ENCODE measurements at places on chromosomes 5 and 9.

DNA sequence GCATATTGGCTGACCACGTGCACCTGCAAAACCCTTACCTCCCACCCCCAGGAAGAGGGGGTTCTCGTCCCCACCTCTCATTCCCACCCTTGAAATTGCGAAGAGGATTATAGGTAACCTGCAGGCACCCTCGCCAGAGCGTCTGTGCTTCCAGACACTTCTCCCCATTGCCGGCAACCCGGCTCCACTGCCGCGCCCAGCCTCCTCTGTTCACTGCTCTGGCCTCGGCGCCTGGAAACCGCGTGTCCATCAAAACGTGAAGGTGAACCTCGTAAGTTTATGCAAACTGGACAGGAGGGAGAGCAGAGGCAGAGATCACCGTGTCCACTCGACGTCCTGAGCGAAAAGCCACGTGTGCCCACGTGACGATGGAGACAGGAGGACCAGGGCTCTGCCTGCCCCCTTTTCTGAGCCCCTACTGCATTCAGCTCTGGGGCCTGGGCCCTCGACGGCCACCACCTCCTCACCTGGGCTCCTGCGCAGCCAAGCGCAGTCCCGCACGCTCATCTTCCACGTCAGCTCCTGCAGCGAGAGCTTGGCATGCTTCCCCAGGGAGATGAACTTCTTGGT is 1.9 kb downstream of the TERT start:
- no peak for DNase-seq

DNA sequence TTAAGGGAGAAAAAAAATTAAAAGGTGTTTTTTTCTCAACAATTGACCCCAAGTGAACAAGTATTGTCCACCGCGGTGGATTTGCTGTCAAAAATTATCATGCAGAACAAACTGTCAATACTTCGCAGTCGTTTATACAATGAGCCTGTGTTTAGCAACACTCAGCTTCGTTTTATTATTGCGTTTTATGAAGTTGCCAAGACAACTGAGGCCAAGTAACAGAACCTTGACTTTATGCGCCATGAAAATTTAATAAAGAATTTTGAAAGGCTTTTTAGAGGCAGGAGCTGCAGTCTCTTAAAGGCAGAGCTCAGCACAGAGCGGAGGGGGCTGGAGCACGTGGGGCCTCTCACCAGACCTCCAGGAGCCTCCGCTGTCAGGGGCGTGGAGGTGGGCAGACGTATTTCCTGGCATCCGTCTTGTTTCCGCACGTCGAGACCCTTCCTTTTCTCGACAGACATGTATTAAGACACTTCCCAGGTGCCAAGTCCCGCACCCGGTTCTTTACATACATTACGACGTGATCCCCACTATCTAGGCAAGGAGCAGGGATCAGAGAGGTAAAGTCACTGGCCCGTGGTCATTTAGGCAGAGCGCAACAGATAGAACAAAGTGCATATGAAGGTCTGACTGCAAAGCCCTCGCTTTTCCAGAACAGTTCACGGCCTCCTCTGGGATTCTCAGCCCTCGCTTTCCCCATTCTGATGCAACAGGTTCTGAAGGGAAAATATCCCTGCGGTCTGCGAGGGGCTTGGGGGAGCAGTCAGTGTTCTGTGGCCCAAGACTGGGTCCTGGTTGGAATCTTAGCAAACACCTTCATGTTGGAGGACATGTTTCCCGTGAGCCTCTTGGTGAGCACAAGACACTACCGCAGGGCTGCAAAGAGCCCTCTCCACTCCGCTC is 164.4 kb downstream of the DAB2IP start:
- DNase-seq, result no peak

DNA sequence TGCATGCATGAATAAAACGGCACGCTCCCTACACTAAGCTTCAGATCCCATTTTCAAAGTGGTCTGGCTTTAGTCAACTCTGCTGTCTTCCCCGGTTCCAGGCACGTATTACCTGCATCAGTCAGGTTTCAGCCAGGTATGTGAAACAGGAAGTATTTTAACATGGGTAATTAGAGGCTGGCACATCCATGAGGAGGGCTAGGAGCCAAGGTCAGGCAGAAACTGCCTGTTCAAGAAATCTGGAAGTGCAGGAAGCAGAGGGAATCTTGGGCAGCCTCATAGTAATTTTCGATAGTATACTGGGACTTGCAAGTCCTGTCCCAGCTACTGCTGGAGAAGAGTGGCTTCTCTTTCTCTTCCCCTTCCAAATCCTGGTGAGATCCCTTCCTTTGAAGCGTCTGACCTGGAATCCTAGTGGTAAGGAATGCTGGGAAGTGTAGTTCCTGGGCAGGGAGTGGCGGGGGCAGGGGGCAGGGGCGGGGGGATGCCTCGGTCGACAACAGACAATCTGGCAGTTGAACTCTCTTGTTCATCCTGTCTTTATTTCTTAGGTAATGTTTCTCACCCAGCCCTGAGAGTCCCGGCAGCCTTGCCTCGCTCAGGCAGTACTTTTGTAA is 403.1 kb downstream of the TLE4 start:
- no peak for DNase-seq

DNA sequence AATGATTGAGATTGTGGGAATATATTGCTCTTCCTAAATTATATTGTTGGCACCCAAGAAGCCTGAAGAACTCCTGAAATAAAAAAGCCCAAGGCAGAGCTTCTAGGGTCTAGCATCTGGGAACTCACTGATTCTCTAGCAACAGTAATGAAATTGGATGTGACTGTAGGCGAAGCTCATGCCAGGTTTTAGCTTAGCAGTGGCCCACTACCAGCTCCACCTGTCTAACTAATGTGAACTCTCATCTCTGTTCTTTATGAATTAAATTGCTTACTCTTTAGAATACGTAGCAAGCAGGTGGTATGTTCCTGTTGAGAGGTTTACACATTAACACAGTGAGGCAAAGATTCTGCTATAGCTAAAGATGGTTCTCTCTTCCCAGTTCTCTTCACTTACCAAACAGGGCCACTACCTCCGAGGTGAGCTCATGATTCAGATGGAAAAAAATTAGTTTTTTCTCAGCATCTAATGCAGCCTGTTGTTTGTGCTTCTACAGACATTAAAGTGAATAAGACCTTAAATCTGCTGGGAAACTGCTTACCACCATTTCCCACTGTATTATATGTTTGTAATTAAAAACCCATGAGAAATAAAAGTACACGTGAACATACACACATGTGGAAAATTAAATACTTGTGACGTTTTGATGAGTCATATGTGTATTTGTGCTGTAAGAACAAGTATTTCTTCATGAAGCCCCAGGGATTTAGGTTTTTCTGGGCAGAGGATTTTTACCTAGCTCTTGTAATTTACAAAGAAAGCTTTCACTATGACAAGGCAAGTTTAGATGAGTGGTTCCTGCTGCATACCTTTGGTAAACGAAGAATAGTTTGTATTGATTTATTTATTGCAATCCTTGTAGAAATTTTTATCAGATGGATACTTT is 360.1 kb downstream of the KDM4C start:
- no peak for DNase-seq

GRCh38 chr5:40416098-40416497 is 263.6 kb upstream of the PTGER4 start:
- DNase-seq, result no peak

- no peak for DNase-seq
Measured at GRCh38 chr5:166810721-166811120, 1480.7 kb upstream of the WWC1 start.

DNA sequence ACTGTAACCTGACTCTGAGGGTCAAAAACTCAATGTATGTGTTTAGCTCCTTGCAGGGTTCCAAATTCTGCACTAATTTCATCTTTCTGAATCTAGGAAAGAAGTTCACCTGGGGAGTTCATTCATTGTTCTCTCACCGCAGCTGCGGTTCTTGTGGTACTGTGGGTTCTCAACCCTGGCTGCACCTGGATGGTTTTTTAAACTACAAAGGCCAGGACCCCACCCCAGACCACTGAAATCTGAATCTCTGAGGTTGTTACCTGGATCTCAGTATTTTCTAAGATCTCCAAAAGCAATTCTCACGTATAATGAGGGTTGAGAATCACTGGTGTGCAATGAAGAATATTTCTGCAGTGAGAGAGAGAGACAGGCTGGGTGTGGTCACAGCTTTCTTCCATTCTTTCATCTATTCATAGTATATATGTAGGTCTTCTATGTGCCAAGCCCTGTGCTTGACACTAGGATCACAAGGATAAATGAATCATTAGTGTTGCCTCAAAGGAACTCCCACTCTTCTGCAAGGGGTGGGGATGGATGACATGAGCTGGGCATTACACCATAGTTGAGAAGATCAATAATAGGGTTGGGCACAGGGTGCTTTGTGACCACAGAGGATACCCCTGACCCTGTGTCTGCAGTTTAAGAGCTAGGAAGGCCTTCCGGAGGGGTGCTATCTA is 109.8 kb downstream of the GALNT10 start:
- no peak for DNase-seq

GRCh38 chr5:53350991-53351770 is 129.2 kb upstream of the FST start:
- DNase-seq, result no peak

DNA sequence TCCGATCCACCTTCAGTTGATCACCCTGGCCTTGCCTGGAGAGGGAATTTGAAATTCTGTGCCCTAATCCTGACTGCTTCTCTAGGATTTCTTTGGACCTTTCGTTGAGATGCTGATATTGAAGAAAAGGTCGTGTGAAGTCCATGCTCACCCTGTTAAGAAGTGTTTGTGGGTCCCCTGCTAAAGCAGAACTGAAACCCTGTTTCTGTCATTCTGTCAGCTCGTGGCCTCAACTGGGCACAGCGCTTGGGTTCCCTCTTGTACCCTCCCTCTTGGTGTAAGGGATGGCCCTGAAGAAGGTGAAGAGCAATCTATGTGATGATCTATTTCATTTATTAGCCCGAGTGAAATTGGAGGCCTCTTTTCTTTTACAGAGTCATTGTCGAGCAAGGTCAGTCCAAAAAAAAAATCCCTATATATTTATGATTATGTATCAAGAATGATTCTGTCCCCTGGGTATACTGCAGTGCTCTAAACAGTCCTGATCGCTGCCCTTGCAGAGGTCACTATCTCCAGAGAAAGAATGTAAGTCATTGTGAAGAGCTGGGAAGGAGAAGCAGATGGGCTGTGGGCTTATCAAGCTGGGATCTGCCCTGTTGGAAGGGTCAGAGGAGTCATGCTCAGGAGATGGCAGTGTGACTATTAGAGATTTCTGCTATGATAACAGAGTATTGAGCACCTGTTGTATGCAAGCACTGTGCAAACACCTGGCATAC is 56.1 kb downstream of the WWC1 start:
- no peak for DNase-seq

- DNase-seq, result no peak
Measured at GRCh38 chr5:168851902-168852321, 272.7 kb upstream of the PANK3 start.

DNA sequence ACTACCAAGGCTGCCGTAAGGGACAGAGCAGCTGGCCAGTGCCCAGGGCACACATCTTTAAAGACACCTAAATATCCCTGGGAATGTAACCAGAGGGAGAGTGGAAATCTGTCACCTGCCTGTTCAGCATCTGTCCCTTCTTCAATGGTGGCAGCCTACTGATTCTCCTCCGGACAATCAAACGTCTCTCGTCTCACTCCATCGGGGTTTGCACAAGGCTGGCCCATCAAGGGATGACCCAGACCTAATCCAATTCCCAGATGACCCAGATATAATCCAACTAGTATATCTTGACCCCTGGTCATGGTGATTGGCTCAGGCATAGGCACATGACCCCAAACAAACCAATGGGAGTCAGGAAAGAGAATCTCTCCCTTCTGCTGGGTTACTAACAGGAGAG is 93.5 kb downstream of the HRH2 start:
- no peak for DNase-seq

DNA sequence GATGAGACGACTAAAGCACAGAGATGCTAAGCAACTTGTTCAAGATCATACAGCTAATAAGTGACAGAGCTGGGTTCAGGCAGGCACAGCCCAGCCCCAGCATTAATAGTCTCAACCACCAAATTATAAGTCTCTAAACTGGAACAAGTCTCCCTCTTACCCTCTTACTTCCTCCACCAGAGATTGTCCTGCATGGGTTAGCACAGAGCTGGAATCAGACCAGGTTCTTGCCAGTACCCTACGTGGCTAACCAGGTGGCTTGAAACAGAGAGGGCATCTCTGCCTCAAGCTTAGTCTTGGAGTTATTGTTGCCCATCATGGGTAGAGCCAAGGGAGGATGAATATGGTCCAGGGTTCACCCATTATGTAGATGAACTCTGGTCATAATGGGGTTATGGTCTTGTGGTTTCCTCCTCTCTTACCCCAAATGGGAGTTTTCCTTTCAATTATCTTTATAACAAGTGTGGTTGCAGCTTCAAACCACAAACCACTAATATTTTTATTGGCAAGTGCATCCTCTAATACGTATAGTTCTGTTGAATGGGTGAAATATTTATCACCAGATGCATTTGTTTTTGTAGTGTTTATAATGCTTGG is 8.3 kb upstream of the XPA start:
- no peak for DNase-seq

- DNase-seq, result no peak
Measured at GRCh38 chr9:106800701-106801270, 62.2 kb upstream of the ZNF462 start.

- DNase-seq, result no peak
Measured at GRCh38 chr5:64865662-64866061, 96.9 kb downstream of the CWC27 start.

- DNase-seq, result no peak
Measured at GRCh38 chr5:74502479-74502950, 138.0 kb downstream of the ENC1 start.

GRCh38 chr5:89090037-89090436 is 207.1 kb upstream of the MEF2C start:
- no peak for DNase-seq

- DNase-seq, result no peak
Measured at GRCh38 chr5:93582677-93583438, at the start of gene NR2F1. Gene NR2F1 (plus strand): TSS chr5:93583222. CDS start chr5:93585024, 1,802 bp downstream.

DNA sequence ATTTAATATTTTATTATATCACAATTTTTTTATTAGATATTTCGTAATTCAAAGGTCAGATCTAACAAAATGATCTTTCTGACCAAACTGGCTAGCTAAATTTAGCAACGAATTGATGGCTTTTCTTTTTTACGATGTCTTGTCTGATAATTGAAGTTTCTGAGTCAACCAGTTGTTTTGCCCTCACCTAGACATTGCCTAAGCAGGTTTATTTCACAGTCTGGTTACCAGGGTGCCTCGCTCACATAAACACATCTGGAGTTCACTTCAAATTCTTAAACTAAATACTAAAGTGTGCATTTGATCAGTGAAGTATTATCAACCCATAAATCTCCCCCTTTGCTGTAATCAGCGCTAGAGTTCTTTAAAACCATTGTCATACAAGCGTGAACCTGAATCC is 448.3 kb downstream of the TLE4 start:
- no peak for DNase-seq

DNA sequence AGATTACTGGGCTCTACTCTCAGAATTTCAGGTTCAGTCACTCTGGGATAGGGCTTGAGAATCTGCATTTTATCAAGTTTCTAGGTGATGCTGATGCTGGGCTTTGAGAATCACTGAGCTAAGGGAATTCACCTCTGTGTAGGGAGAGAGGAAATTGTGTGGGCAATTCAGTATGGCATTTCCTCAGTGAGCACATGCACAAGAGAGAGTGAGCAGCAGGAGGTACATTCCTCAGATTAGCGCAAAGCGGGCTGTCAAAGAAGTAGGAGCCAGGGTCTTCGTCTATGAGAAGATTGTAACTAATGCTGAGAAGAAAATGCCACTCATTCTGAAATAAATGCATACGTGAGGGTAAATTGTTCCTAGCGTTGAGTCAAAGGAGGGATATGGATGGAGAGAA is 175.9 kb downstream of the KIF4B start:
- no peak for DNase-seq

GRCh38 chr5:141683596-141684141 is 1.6 kb upstream of the ARAP3 start:
- no peak for DNase-seq
